ENCODE measurements at places on chromosomes 6 and 20.
A peak's percentile ranks its signal among the peaks of the same experiment; 100 is the strongest.

GRCh38 chr20:59149678-59150504, 13.7 kb upstream of the ZNF831 start:
- DNase-seq: no peak

DNA sequence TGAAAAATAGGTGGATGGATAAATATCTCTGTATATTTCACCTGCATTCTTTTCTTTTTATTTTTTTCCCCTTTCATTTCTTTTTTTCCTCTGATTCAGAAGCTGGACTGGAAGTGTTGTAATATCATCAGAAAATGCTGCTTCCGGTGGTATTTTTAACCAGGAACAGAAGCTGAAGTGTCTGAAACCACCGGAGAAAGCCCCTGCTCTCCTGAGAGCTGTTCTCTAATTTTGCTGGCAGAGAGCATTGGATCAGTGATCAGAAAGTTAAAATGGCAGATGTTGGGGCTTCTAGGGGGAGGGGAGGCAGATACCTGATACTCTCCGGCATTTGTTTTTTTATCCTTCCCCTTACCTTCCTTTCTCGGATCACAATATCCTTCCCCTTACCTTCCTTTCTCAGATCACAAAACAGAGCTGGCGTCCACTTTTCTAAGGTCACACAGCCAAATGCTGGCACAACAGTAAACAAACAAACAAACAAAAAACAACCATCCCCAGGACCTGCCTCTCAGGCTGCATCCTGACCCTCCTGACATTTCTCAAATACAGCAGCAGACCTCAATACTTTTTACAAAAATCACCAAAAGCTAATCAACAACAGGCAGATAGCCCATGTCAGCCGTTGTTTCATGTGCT, 143.2 kb upstream of the ZNF217 start:
- DNase-seq: no peak

DNA sequence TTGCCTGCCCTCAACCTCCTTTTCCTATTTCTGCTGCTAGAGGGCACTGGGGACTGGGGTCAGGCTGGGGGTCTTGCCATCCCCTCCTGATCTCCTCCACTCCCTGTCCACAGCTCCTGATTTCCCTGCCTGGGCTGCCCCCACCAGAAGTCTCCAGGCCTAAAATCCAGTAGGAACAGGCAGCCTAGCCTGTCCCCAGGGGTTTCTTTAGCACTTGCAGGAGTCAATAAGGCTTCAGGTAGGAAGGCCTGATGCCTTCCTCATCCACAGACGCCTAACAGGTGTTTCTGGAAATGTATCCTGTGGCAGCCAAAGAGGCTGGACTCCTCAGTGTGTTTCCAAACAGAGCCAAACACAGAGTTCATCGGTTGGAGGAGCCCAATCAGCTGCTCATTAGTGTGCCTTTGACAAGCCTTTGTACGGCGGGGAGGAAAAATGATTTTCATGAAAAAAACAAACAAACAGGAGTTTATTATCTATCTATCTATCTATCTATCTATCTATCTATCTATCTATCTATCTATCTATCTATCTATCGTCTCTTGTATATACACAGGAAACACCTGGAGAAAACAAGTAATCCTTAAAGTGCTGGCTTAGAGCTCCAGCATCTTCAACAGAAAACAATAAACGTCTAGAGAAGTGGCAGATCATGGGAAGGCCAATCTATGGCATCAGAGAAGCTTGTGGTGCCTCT, 3.7 kb upstream of the RAET1E start:
- DNase-seq: no peak

DNA sequence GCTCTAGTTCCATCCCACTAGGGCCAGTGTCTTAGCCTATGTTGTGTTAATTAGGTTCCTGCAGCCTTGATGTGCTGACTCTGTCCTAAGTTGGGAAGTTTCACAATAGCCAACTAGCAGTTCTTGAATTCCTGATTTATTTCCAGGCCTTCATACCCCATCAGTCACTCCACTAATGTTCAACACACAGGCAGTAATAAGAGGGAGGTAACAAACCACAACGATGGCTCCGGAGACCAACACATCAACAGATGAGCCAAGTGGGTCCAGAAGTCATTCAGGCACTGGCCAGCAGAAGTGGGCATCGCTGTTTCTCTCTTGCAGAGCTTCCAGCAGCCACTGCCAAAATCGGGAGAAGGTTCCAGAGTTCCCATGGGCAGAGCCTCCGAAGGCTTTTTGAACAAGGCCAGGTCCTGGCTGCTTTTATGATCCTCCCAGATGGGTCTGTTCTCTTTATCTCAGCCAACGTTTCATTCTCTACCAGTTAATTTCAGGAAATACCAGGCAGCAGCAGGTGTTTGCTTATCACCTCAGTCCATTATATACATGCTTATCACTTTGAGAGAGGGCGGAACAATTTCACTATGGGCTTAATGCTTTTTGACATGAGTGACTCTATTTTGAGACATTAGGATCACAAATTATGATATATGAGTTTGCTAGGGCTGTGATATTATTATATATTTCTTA, 48.5 kb upstream of the NOP56 start:
- peak; percentile 23 for DNase-seq

DNA sequence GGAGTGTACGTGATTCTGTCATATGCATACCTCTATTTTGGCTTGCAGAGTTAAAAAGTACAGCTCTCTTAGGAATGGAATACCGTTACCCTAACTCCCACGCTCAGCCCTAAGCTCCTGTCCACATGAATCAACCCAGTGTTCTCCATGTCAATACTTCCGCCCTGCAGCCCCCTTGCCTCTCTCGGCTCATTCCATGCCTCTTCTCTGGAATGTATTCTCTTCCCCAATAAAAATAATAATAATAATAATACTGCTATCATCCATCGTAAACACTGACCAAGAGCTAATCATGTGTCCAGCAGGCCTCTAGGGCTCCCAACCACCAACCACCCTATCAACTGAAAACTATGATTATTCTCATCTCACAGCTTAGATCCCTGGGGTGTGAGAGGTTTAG, 100.6 kb downstream of the PREX1 start:
- no peak for DNase-seq

- no peak for DNase-seq
These were observed 33.2 kb downstream of the SERPINB6 start for GRCh38 chr6:2938004-2938631.

GRCh38 chr6:80158478-80158989, 52.1 kb downstream of the BCKDHB start:
- DNase-seq: no peak

DNA sequence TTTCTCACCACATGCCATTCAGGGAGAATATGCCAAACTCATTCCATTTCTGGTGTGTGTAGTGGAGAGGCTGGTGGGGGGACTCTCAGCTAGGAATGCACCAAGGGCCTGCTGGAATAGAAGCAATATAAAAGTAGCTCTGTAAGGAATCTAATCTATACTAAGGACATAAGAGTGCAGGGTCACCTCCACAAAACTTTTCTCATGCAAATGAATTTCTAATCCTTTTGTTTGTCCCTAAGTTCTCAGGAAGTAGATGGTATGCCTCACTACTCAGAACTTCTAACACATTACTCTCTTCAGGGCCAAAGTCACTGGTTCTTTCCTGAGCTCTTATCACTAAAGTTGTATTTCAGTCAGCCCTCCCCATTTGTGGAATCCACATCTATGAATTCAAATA, 427.2 kb downstream of the C6orf118 start:
- no peak for DNase-seq

GRCh38 chr6:25975923-25976560, 13.4 kb downstream of the TRIM38 start:
- DNase-seq: no peak

DNA sequence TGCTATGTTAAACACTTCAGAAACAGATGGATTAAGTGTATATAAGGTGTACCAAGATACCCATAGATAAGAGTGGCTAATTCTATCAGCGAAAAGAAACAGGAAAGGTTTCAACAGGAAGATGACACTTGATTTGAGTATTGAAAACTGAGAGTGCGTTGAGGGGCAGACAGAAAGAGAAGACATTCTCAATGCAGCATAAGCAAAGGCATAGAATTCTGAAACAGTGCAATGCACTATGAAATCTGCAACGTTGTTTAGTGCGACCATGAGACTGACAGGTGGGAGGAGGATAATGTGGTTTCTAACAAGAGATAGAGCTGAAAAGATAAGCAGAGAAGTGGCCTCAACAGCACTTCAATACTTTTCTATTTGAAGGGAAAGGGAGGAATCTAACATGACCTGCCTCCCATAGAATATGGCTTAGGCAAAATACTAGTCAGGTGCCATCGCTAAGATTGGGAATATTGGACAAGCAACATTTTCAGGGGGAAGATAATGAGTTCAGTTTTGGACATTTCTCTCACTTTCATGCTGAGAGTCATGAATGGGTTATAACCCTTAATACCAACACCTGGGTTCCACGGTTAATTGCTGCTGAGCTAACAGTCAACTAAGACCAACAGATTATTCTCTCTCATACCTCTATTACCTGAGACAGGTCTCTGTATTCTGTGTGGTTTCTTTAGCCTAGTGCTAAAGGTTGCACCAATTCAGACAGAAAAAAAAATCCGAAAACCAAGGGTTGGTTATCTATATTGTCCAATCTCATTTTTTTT, 312.9 kb upstream of the ARID1B start:
- DNase-seq: no peak

All from SK-N-SH (cell line).